Muscle of leg (tissue), 16 donors: ENCODE measurements at places on chromosomes 2 and 18. TPM values are rescaled to one million over a fixed set of nuclear protein-coding genes. Genes with fewer than 3 reads are reported as not detected.
A peak's percentile ranks its signal among the peaks of the same experiment; 100 is the strongest.

DNA sequence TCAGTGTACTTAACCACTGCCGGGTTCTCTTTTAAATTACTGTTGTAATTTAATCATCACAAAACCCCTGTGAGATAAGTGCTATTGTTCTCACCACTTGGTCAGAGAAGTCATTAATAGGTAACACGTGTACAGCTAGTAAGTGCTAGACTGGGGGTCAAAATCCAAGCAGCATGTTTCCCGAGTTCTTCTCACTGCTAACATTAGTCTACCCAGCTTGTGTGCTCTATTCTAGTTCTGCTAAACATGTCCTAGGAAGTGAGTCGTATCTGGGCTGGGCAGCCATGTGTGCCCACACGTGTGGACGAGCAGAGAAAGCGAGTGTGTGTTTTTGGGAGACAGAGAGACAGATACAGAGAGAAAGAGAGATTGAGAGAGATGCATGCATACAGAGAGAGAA lies 94.1 kb downstream of the BIN1 start:
- DNase-seq, result no peak
- peaks cover 15% of the 10 kb centered on the region for H3K4me1 ChIP-seq
- H3K36me3 ChIP-seq, result no peaks in the 10 kb centered on the region

RGPD3 gene
- 0.44 TPM for total RNA-seq

GPR45 gene
- total RNA-seq, result not detected

GRCh38 chr2:66966631-66967030 lies 430.5 kb upstream of the ETAA1 start:
- no peaks in the 10 kb centered on the region for H3K27me3 ChIP-seq
- H3K4me1 ChIP-seq, result no peaks in the 10 kb centered on the region
- no peaks in the 10 kb centered on the region for H3K36me3 ChIP-seq

PRADC1 gene
- total RNA-seq, result 41.0 TPM

DNA sequence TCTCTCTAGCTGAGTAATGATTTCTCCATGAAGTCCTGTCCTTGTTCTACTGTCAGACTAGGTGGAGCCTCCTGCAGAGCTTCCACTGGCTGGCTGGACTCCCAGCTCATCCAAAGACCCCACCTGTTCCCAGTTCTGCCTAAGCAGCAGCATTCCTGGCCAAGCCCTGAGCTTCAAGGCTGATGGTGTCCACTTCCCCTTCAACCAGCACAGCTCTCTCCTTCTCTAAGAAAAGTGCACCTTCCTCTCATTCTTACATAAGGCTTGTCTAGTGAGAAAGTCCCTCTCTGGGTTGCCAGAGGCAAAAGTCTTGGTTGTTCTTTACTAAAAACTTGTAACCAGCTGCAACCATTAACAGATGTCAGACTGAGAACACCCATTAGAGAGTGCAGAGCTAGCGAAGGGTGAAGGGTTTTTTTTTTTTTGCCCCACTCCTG lies 58.9 kb downstream of the CXCR4 start:
- no peaks in the 10 kb centered on the region for H3K36me3 ChIP-seq
- no peaks in the 10 kb centered on the region for H3K27me3 ChIP-seq
- DNase-seq, result peak; percentile 53
- peaks cover 4% of the 10 kb centered on the region for H3K4me1 ChIP-seq
- no peak overlapping the region for H3K4me3 ChIP-seq

CTAGE1 gene
- not detected for total RNA-seq

DNA sequence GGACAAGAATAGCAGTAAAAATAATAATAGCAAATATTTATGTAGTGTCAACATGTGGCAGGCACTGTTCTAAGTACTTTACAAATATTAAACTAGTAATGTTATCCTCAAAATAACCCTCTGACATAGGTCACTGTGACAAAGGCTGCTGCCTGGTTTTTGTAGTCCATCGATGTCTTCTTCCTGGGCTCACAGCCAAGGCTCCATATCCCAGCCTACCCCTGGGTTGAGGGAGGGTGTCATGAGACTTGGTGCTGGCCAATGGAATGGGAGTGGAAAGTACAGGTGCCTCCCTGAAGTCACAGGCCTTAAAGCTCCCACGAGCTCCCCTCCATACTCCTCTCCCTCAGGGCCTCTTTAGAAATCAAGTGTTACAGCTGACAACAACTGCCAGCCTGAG lies 159.3 kb downstream of the CYRIA start:
- no peak overlapping the region for H3K27ac ChIP-seq
- H3K27me3 ChIP-seq, result peaks cover 25% of the 10 kb centered on the region
- DNase-seq, result no peak
- H3K4me1 ChIP-seq, result peaks cover 9% of the 10 kb centered on the region
- H3K36me3 ChIP-seq, result no peaks in the 10 kb centered on the region
